Stimulated activated CD4-positive, alpha-beta T cell treated with anti-CD3 and anti-CD28 coated beads, TNF-alpha, amount 100 ng/mL, for 1 hour (primary cell): ENCODE measurements at places on chromosomes 5 and 9.

DNA sequence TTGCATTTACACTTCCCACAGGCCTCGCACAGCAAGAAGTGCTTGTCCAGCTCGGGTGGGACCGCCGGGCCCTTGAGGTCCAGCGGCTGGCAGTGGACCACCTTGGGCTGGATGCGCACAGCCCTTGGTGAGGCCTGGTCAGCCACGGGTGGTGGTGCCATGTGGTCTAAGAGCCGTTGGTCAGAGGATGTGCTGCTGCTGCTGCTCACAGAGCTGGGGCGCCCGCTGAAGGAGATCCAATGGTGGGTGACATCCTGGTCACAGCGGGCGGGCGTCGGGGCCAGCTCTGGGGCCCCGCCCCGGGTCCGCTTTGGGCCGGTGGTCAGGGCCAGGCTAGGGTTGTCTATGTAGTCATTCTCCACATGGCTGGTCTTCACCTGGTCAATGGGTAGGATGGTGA lies 10.2 kb downstream of the SPRY4 start:
- no peak for DNase-seq

DNA sequence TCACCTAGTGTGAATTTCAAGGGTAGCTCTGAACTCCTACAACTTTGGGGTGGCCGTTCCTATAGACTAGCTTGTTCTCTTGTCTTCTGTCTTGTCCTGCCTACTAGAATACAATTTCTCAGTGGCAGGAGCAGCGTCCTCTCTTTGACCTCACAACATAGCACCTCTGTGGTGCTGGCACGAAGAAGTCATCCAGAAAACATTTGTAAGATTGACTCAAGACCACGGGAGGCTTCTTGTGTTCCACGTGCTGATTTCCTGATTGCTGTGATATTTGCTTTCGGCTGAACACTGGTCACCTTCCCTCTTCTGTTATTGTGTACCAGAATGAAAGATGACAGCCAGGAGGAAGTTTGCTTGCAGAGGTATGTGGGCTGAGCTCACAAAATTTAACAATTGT lies 27.0 kb downstream of the SLC1A1 start:
- no peak for DNase-seq

DNA sequence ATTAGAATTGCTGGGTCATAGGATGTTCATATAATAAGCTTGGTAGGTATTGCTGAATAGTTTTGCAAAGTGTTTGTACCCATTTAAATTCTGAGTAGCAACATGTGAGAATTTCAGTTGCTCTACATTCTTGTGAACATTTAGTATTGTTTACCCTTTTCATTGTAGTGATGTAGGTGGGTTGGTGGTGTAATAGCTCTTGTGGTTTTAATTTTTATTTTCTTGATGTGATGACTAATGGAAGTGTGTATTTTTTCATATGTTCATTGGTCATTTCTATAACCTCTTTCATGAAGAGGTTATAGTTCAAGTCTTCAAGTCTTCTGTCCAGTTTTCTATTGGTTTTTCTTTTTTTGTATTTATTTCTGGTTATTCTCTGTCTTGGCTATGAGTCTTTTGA lies 34.4 kb downstream of the RASA1 start:
- DNase-seq, result no peak

DNA sequence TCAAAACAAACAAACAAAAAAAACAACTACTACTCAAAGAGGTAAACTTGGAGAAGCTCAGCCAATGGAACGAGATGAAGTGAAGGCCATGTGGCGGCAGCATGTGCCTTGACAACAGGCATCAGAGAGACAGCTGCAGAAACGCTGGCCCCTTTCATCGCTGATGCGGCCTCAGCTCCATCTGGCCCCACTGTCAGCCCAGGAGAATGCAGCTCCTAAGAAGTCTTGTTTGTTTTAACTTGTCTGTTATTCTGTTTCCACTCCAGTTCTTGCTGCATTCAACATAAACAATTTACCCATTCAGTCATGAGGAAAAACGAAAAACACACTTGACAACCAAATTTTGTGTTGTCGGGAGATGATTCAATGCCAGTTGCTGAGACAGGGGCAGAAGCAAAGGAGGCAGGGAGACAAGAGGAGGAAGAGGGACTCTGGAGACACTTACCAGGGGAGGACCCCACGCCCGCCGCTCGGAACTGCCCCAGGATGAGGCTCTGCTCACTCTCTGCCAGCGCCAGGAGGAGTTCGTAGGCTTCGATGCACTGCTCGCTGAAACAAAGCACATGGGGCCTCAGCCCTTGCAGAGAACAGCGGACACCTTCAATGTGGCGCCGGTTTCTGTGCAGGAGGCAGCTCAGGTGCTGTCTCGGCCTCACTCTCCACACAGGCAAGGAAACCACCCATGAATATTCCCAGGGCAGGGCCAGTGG lies 91.2 kb downstream of the DCP2 start:
- no peak for DNase-seq

- DNase-seq, result no peak
These were observed 24.3 kb downstream of the MAT2B start for GRCh38 chr5:163529698-163530097.

- DNase-seq, result no peak
These were observed 5.8 kb downstream of the FAM219A start for GRCh38 chr9:34452568-34452967.

DNA sequence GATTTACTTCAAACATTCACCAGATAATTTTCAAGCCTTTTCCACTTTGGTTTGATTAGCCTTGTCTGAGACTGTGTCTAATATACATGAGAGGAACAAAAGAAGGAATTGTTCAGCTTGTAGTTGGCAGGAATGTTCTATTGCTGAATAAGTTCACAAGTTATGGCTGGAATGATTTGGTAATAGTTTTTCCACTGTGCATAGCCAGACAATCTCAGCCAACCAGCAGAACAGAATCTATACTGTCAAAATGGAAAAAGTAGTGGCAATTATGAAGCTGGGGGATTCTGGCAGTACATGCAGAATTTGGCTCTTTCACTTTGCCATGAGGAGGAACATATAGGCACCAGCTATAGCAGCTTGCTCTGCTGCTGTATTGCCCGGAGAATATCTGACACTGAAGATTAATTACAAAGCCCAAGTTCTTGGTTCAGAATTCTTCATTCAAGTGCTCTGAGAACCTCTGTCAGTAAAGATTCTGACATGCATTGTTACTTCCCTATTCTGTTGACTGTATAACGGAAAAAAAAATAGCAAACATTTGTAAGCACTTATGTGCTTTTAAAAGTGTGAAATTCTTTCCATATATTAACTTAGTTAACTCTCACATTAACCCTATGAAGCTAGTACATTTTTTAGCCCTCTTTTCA lies 150.6 kb downstream of the PRR16 start:
- DNase-seq, result no peak

DNA sequence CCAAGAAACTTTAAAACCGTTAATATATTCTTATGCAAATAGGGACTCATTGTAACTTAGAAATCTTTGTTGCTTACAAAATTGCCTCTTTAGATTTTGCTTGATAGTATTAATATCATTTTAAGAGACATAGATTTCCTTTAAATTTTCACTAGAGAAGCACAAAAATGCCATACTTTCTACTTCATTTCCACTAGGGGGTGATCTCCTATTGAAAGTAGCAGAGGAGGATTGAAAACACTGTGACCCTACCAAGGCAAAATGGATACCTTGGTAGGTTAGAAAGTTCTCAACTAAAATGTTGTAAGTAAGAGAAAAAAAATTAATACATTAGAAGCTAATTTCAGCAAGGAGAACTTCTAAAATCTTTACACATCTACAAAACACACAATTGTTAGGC lies 204.9 kb downstream of the CHSY3 start:
- DNase-seq, result no peak
